SK-N-MC (cell line): ENCODE measurements at places on chromosomes 2 and 18.

DNA sequence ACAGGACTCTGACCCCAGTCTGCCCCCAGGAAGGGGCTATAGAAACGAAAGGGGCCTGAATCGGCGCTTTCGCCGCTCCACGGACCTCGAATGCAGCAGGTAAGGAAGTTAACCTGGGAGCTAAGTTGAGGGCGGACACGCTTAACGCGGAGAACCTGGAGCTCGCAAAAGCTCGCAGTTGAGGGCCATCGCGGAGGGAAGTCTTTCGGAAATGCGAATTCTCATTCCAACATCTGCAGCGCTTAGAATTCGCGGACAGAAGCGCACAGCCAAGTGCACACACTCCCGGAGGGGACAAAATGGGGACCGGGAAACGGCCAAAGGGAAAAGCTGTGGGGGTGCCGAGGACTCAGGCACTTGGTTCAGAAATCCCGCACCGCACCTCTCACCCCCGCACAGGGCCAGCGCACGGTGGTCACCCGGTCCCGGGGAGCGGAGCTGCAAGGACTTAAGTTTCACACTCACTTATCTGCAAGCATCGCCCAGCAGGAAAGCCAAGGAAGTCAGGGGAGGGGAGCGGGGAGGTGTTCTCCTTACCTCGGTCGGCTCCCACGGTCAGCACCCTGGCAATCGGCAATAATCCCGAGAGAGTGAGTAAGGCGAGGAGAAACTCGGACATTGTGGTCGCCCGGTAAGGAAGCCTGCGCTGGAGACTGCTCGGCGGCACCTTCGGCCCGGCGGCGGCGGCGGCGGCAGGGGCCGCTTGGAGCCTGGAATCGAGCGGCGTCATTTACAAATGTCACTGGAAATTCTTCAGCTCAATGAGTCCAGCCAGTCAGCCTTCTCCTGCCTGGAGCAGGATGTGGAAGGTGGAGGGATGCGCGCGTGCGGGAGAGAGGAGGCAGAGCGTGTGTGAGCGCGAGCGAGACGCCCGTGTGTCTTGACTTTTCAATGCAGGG lies 456 bp downstream of the LRP1B start:
- no peak for DNase-seq

GRCh38 chr2:239012936-239013677 lies 165.2 kb downstream of the TWIST2 start:
- DNase-seq, result no peak

- no peak for DNase-seq
Observed at GRCh38 chr2:72129681-72130340, 17.9 kb downstream of the CYP26B1 start.

- DNase-seq, result no peak
Observed at GRCh38 chr18:26121476-26121875, 12.2 kb upstream of the PSMA8 start.
